ENCODE measurements at places on chromosomes 16 and 17. TPM values are rescaled to one million over a fixed set of nuclear protein-coding genes. Genes with fewer than 3 reads are reported as not detected.

The ATP1B2 gene
- total RNA-seq: 0.30 TPM

The ZNF423 gene
- total RNA-seq: not detected

The CD300A gene
- total RNA-seq: 1.3 TPM

GRCh38 chr17:51703361-51704341 lies 443.3 kb downstream of the UTP18 start:
- no peak for DNase-seq

DNA sequence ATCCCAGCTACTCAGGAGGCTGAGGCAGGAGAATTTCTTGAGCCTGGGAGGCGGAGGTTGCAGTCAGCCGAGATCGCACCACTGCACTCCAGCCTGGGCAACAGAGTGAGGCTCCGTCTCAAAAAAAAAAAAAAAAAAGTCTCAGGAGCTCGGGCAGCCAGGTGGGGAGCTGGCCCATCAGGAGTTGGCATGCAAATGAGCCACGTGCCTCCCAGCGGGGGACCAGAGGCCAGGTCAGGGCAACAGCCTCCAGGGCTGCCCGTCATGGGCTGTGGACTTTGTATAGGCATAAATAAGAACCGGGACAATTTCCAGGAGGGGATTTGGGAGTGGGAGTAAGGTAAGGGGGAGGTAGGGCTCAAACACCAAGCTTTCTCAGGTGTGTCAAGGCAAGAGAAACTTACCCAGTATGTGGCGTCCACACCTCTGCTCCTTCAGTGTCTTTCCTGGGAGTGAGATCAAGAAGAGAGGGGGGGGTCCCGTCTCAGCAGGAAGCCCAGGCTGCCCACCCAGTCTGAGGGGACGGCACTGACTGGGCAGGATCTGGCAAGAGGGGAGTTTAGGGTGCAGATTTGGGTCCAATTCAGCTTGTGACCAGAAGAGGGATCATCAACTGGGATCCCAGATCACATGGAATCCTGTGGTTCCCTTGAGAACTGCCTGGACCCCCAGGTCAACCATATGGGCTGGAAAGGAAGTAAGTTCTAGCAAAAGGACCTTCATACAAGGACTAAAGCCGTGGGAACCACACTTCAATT lies 22.3 kb upstream of the G6PC1 start:
- DNase-seq: no peak

DNA sequence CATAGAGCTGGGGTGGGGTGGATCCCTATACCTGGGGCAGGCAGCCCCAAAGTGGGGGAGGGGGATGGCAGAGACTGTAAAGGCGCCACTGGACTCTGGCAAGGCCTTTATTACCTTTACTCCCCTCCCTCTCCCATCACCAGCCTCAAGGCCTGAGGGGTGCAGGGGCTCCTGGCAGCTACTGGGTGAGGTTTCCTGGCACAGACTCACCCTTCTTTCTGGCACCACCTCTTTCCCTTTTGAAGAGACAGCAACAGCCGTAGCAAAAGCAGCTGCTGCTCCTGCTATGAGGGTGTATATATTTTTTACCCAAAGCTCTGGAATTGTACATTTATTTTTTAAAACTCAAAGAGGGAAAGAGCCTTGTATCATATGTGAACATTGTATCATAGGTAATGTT lies 17.6 kb downstream of the RAPGEFL1 start:
- DNase-seq: no peak

DNA sequence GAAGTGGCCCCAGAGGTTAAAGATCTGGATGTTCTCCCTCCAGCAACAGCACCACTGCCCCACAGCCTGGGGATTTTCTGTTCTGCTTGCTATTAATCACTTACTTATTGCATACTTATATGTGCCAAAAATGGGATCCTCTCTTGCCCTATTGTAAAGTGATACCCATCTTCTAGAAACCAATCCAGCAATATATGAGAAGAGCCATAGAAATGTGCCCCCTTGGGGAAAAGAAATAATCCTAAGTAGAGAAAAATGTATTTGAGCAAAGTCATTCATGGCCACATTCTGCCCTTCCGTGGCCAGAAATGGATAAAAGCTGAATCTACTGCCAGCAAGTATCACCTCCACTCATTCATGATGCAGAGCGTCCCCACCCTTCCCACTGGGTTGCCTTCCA lies 20.9 kb downstream of the SOST start:
- no peak for DNase-seq

GRCh38 chr16:50284131-50284911 lies 18.0 kb downstream of the ADCY7 start:
- no peak for DNase-seq

- DNase-seq: no peak
Measured at GRCh38 chr16:75326333-75326732, 74.9 kb upstream of the BCAR1 start.

- peak; percentile 39 for DNase-seq
Measured at GRCh38 chr17:80832266-80832676, 159.4 kb upstream of the CHMP6 start.

DNA sequence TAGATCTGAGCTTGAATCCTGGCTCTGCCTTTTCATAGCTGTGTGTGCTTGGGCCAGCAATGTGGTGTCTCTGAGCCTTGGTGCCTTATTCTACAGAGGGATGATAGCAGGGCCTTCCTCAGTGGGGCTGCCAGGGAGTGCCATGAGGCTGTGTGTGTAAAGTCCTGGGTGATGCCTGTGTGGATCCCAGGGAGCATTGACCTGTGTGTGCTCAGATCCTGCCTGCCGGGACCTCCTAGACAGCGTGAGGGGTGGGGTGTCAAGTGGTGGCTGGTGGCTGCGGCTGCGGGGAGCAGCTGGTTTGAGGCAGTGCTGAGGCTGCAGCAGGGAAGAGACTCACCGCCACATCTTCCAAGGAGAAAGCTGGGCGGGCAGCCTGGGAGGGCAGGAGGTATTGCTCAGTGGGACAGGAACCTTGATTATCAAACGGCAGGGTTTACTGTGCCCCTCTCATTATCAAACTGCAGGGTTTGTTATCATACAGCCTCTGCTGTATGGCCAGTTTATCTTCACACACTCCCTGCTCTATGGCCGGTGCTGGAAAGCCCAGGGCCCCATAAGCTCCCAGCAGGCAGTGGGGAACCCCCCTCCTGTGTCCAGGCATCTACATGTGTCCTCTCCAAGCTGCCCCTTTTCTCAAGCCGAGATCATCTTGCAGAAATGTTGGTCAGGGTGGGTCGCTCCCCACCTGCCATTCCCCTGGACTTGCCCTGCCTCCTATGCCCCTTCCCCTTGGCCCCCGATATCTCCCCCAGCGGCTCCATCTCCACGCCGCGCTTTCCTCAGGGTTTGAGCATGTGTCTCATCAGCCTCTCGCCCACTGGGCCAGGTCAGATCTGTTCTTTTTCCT lies 3.1 kb upstream of the ADCY7 start:
- no peak for DNase-seq

GRCh38 chr17:52160136-52160567 lies 1.6 kb upstream of the CA10 start:
- no peak for DNase-seq

DNA sequence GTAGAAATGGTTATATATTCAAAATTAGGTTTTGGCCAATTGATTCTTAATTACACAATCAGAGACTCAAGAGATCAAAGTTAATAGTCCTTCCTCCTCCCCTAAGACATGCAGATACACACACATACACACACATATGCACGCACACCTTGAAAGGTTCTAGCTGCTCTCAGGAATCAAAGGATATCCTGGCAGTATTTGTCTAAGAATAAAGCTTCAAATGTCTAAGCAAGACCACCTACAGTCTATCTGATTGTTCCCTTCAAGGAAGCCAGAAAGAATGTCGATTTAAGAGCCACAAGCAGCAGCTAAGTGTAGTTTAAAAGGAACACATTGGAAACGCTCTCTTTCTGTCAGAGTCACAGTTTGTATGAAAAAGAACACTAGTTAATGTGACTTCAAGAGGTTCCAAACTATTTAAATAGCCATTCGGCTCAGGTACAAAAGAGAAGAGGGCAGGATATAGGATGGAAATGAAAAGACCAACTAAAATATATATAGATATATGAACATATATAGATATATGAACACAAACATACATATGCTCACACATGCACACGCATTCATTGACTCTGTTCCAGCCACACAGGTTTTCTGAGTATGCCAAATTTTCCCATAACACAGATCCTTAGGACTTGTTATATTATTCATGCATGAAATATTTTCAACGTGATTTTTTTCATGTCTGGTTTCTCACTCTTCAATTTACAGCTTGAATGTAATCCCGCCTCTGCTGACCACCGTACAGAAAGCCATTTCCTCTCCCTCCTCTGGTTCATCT lies 79.0 kb downstream of the CDH8 start:
- no peak for DNase-seq

DNA sequence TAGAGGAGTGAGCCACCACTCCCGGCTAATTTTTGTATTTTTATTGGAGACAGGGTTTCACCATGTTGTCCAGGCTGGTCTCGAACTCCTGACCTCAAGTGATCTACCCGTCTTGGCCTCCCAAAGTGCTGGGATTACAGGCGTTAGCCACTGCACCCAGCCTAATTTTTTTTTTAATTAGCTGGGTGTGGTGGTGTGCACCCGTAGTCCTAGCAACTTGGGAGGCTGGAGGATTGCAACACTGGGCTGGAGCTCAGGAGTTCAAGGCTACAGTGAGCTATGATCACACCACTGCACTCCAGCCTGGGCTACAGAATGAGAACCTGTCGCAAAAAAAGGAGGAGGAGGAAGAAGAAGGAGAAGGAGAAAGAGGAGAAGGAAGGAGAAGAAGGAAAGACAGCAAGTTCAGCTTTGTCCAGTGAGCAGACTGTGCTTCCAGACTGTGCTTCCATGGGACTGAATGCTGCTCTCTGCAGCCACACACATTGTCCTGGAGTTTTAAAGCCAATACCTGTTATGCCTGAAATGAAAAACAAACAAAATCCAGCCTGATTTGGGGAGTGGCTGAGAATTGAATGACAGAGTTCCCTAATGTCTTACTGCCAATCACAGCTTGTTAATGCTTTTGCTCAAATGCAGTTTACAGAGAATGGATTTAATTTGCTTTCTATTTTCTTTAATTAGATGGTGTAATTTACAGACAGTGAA lies 2.8 kb upstream of the TNFRSF13B start:
- no peak for DNase-seq
